ENCODE measurements at places on chromosomes 2 and 18.

- no peak for DNase-seq
These were observed 121.7 kb upstream of the SMAD2 start for GRCh38 chr18:48051945-48052840.

DNA sequence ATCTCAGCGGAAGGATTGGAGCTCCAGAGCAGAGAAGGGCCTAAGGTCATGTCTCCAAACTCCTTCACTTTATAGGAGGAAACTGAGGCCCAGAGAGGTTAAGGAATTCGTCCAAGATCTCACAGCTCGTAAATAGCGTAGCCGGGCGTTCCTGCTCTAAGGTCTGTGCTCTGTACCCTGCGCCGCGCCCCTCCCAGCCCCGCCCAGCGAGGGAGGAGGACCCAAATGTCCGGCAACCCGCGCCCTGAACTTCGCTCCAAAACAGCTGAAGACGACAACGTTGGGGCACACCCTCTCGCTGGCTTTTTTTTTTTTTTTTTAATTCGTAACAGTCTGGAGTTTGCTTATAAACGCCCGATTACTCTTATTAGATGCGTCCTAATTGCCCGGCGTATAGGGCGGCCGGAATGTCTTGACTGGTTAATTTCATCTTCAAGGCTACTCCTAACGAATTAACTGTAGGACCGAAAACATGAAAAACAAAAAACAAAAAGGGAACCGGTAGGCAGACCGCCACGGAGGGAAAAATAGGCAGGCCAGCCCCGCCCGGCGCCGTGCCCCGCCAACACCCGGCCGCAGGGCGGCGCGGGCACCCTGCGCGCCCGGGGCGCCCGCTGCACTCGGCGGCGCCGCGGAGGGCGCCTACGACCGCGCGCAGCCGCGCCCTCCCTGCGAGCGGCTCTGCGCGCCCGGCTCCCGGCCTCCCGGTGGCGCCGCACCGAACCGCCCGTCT lies 928 bp upstream of the FOSL2 start:
- peak; percentile 40 for DNase-seq

GRCh38 chr18:62081248-62081647 lies 105.6 kb downstream of the PIGN start:
- no peak for DNase-seq

DNA sequence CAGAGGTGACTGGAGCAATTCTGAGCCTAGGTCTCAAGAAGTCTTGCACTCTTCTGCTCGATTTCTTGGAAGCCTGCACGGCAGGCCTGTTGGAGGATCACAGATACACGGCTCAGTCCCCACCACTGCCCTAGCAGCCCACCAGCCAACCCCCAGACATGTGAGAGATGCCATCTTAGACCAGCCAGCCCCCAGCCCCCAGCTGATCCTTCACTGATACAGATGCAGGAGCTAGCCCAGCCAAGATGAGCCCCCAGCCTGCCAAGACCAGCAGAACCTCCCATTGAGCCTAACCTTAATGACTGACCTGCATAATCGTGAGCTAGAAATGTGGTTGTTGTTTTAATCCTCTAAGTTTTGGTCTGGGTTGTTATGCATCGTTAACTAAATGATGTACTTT lies 47.5 kb downstream of the INHBB start:
- DNase-seq: no peak

GRCh38 chr2:79982445-79982844 lies 322.1 kb downstream of the LRRTM1 start:
- DNase-seq: no peak

- DNase-seq: no peak
These were observed 7.5 kb downstream of the BAZ2B start for GRCh38 chr2:159608723-159609308.

GRCh38 chr2:42031281-42032223 lies 16.3 kb upstream of the PKDCC start:
- DNase-seq: no peak

Data from esophagus squamous epithelium (tissue), 5 donors.